ENCODE measurements at places on chromosomes 7 and 10.
A peak's percentile ranks its signal among the peaks of the same experiment; 100 is the strongest.

GRCh38 chr10:20897146-20897825 is at the start of gene NEBL:
Gene NEBL (minus strand): TSS chr10:20897311. CDS start chr10:20897205, 106 bp downstream.
- no peak for DNase-seq

DNA sequence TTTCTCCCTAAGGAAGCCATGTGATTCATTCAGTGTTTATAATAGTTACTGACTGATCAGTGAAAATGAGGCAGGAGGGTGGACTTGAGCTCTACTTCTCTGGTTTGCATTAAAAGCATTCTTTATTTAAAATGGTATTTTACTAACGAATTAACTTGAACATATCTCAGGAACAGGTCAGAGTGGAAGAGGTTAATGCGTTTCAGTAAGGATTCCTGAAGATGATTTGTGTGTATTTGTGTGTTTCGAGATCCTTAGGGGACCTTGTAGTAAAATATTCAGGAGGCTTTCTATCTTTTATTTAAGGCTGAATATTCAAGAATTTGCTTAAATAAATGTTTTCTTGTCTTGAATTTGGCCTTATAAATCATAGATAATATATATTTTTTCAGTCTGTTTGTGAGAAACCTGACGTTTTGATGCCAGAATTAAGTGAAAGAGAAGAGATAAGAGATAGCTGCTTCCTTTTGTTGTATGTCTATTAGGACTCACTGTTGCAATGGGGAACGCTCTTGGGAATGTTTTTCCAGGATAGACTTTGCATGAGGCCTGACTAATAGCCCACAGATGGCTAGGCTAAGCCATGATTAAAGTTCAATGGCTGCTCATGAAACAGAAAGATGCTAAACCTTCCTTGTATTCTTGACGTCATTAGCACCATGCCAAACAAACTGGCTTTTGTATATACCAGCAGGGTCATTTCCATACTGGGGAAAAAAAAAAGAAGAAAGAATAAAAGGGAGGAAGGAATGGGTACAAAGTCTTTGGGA is 93.8 kb upstream of the MTPN start:
- peak; percentile 36 for DNase-seq

- DNase-seq: no peak
Measured at GRCh38 chr10:126921974-126922525, 16.8 kb downstream of the DOCK1 start.

GRCh38 chr10:27297844-27298521 is 57.4 kb upstream of the ACBD5 start:
- no peak for DNase-seq

GRCh38 chr7:1361016-1361755 is 98.1 kb downstream of the MICALL2 start:
- DNase-seq: no peak

DNA sequence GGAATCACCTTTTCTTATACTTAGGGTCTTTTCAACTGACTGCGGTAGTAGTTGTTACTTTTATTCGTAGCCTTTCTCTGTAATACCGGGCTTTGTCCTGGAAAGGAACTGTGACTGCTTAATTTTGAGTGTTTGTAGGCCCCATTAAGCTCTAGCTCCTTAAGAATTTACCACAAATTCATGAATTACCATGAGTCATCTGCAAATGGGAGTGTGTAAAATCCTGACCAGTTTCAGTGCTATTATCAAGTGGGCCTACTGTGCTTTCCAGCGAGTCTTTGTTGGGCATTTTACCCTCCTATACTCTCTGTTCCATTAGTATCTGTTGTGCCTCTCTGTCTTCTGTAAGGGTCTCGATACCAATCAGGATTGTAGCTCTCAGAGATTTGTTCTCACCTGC is 49.7 kb downstream of the ZMYND11 start:
- DNase-seq: no peak

- DNase-seq: no peak
Measured at GRCh38 chr10:74055383-74056049, 57.6 kb downstream of the VCL start.

DNA sequence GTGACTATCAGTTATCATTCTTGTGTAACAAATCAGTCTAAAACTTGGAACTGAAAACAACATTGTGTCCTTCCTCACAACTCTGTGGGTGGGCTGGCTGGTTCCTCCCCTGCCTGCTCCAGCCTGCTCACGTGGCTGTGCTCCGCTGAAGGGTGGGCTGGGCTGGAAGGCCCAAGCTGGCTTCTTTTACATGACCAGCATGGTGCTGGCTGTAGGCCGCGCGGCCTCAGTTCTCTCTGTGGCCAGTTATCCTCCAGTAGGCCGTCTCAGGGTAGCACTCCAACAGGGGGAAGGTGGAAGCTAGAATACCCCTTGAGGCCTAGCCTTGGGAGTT is 11.3 kb downstream of the ADAMTS14 start:
- DNase-seq: no peak

DNA sequence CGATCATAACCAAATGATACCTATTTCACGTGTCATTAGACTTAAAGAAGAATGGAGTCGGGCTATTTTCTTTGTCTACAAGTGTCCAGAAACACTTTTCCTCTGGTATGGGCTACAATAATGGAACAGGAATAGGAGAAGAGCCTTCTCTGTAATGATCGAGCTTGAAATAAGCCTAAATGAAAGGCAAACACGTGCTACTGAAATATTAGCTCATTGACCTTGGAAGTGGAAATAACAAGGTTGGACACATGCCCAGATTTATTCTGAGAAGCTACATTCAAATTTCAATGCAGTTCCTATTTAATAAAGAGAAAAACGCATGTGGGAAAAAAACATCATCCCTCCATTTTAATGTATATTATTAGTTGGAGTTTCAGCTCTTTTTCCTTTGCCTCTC is 254.7 kb upstream of the PTER start:
- peak; percentile 48 for DNase-seq

- DNase-seq: peak; percentile 5
Measured at GRCh38 chr10:25888627-25889026, 45.4 kb upstream of the MYO3A start.

DNA sequence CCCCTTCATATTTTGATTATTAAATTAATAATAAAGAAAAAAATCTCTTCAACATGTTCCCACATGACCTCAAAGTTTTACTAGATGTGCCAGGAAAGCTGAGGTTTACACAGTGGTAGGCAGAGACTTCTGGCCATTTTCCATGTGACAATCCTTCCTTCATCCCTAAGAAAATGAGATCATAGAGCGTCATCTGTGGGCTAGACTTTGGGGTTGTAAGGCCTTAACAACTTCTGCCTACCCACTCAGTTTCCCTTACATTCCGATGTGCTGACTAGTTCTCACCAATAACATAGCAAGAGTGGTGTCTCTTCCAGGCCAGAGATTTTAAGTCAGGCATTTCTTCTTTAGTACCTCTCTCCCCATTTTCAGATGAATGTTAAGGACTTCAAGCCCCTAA is 171.1 kb upstream of the PHF14 start:
- DNase-seq: no peak

DNA sequence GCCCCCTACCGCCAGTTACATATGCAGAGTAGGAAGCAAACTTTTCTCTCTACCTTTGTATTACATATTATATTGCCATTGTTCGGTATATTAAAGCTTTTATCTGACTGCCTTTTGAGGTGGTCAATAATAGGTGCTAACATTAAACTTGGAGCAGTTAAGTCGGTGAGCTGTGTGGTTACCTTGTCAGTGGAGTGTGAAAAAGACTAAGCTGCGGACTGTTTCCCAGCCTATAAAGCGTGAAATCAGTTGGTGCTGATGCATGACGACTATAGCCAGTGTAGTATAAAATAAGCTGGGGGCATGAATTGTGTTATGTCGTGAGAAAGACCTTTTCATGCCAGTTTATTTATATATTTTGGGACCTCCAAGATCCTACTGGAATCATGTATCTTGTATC is 33.7 kb downstream of the R3HCC1L start:
- DNase-seq: no peak

DNA sequence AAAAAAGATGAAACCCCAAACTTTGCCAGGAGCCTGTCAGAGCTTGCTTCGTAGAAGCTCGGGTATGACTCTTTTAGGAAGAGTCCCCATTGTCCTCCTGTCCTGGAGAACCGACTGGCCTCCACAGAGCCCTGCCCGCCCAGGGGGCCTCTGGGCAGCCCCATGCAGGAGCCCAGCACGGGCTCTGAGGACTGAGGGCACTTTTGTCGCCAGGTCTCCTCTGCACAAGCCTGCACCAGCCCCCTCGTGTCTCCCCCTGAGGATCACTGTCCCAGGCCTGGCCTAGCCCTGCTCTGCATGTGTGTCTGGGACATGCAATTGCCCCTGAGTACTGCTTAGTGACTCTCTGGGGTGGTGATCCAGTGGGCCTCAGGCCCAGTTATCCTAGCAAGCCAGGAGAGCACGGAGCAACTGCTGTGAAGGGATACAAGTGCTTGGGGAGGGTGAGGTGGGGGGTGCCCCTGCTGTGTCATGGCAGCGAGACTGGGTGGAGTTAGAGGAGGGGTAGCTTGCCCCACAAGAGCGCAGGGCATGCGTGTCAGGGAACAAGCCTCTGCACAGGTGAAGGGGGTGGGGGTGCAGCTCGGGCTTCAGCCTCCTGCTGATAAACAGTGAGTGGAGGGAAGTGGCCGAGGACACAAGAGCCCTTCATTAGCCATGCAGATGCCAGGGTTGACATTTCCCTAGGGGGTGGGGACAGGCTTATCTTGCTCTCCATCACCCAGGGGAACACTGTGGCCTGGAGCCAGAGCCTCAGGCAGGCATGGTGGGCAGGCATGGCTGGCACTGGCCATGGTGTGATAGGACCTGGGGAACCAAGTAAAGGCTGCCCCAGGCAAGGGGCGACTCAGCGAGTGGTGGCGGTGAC is 143.4 kb downstream of the C10orf105 start:
- peak; percentile 60 for DNase-seq

DNA sequence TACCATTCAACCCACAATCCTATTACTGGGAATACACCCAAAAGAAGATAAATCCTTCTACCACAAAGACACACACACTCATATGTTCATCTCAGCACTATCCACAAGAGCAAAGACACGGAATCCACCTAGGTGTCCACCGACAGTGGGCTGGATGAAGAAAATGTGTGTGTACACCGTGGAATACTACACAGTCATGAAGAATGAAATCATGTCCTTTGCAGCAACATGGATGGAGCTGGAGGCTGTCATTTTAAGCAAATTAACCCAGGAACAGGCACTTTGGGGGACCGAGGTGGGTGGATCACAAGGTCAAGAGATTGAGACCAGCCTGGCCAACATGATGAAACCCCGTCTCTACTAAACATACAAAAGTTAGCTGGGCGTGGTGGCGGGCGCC is 8.3 kb upstream of the FOXL3 start:
- DNase-seq: no peak

- DNase-seq: no peak
Measured at GRCh38 chr7:110994028-110994967, 96.6 kb upstream of the LRRN3 start.

DNA sequence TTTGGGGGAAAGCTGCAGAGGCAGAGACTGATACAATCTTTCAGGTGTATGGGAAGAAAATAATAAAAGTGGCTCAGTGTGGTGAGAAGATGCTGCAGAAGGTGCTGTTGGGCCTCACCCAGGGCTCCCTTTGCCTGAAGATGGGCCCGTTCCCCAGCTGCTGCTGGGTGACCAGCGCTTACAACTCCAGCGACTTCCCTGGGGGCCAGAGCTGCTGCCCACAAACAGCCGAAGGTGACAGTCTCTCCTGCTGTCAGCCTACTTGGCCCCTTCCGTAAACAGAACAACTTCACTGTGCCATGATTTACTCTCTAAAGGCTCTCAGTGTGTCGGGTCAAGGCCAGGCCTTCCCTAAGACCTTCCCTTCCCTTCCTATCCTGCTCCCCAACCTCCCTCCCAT is 93.6 kb upstream of the PCBD1 start:
- DNase-seq: no peak

DNA sequence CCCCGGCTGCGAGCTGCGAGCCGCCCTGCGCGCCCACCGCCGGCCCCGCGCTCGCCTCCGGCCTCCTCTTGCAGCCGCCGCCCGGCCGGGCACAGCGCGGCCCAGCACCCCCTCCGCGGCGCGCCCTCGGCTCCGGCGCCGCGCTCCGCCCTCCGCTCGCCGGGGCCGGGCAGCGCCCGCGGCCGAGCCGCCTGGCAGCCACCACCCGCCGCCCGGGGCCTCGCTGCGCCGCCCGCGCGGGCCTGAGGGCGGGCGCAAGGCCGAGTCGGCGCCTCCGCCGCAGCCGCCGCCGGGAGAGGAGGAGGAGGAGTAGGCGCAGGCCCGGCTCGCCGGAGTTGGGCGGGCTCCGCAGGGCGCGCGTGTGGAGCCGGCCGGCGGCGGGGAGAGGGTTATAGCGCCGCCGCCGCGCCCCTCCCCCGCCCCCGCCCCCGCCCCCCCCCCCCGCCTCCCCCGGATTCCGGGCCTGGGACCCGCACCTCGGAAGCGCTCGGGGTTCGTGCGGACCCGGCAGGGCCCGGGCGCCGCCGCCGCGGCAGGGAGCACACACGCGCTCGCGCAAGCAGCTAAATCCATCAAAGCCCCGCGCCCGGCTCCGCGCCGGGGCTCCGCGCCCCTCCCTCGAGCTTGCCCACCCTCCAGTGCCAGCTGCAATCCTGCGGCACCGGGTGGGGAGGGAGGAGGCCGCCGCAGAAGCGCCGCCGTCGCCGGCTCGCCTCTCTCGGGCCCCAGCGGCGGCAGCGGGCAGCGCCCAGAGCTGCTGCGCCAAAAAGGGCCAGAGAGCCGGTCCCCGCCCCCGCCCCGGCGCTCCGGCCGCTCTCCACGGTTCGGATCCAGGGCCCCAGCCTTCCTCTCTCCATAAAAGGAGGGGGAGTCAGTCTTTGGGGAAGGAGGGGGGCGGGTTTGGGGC is at the start of gene PDGFA:
PDGFA (minus strand) TSS at position 363 of the 907 bp plus-strand sequence. CDS start 845 bp downstream, outside the sequence.
- peak; percentile 82 for DNase-seq

DNA sequence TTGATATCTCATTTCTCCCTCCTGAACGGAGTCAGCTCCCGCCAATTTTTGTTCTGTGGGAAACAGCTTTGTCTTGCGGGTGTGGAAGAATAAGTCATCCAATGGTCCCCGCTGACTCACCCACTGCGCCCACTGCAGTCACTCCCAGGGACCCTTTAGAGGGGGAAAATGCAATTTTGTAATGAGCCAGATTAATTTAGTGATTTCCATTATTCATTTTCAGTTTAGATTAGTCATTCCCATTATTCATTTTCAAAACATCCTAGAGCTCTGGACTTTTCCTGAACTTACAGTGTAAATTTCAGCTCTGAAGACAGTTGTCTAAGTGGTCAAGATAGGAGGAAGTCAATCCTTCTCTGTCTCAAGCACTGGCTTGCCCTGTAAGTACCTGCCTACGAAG is 154.9 kb upstream of the TMEM72 start:
- no peak for DNase-seq

GRCh38 chr7:37820708-37821468 is 27.5 kb upstream of the NME8 start:
- DNase-seq: no peak

DNA sequence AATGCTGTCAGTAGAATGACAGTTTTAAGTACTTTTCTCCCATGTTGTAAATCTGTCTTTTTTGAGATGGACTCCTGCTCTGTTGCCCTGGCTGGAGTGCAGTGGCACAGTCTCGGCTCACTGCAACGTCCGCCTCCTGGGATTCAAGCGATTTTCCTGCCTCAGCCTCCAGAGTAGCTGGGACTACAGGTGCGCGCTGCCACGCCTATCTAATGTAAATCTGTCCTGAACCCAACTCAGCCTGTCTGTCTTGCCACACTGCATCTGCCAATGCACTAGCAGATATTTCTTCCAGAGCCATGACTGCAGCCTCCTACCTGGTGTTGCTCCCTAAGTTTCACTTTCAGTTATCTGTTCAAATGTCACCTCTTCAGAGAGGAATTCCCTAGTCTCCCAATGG is 264.1 kb downstream of the PHF14 start:
- DNase-seq: peak; percentile 86

All from NCI-H69 (cell line).